ENCODE measurements at places on chromosomes 3 and 15.
A peak's percentile ranks its signal among the peaks of the same experiment; 100 is the strongest.

DNA sequence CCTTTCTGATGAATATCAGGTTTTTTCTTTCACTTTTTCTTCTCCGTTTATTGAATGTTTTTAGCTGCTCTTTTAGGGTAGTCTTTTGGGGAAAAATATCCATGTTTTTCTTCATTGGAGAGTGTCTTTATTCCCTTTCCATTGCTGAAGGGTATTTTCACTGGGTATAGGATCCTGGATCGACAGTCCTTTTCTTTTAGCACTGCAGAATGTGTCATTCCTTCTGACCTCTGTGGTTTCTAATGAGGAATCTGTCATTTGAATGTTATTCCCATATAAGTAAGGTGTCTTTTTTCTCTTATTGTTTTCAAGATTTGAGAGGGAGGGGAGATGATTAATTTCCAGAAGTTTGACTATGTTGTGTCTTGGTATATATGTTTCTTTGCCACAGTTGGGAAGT lies 96.8 kb downstream of the BBX start:
- no peak for DNase-seq

- no peak for DNase-seq
These were observed 162.9 kb upstream of the PDZRN3 start for GRCh38 chr3:73787620-73788019.

DNA sequence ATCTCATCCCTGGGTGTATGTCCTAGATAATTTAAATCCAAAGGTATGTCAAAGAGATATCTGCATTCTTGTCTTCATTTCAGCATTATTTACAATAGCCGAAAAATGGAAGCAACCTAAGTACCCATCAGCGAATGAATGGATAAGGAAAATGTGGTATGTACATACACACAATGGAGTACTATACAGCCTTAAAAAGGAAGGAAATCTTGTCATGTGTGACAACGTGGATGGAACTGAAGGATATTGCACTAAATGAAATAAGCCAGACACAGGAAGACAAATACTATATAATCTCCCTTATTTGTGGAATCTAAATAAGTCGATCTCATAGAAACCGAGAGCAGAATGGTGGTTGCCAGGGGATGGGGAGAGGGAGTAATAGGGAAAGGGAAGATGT lies 16.8 kb upstream of the MGLL start:
- DNase-seq = no peak

DNA sequence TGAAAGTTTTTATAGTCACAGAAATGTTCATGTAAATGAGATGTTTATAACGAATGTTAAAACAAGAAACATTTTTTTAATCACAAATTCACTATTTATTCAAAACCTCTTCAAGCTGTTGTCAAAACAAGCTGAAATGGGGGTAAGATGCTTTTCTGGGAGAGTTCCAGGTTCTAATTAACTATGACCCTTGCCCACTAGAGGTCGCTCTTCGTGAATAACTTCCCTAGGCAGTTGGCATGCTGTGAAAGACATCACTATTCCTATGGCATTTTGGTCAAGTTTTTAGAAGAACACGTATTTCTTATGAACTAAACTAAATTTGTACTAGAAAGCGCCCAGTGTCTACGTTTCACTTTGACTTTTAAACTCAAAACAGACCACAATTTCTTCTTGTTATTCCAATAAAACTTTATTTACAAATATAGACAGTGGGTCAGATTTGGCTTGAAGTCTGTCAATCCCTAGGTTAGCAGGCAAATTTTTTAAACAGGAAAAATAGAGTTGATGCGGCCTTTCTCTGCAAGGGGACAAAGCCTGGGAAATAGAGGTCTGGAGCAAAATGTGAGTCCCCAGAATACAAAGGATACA lies 62.8 kb upstream of the CMTM8 start:
- DNase-seq = peak; percentile 60

DNA sequence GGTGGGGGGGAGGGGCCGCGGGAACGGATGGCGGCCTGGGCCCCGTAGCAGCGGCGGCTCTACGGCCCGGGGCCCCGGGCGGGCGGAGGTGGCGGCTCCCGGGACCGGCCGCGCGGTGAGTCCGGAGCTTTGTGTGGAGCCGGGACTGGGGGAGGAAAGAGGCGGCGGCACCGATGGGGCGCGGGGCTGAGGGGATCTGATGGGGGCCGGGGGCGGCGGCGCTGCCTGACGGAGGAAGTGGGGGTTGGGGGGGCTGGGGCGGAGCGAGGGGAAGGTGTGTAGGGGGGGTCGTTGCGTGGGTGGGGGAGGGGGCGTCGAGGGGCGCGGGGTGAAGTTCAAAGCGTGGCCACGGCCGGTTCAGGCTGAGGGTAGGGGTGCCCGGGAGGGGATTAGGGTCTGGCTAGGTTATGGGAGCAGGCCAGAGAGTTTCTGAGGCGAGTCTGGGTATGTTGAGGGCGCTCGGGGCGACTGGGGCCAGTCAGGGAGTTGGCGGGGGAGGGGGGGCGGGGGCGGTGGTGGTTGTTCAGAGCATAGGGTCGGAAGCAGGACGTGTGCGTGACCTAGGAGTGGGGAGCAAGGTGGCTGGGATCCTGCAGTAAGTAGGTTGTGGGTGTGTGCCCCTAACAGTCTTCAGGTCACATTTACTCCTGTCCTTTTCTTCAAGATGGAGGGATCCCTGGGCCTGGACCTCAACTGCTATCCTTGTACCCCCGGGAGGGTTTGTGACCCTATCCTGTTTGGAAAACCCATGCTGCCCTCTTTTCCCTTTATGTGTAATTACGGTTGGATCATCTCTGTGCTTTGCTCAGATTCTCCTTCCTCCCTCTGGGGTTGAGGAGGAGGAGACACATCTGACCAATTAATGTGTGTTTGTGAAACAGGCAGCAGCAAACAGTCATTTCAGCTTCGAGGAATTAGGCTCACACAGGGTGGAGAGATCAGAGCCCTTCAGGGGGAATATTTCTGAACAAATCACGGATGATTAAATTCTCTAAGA lies 644 bp downstream of the ZNF609 start:
- DNase-seq = peak; percentile 32

DNA sequence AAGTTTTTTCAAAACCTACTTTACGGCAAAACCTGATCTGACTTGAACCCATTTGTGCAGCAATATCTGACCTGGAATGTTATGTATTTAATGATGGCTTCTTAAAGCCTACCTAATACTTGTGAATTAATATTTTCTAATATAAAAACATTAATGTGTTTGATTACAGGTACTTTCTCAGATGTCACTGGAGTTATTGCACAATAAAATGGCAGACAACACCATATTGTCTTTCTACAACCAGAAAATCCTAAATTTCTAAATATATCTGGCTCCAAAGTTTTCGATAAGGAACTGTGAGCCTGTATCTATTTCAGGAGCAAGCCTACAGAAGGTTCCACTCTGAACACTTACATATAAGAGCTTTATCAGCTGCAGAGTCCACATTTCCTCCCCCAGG lies 184.5 kb downstream of the ATP8B4 start:
- no peak for DNase-seq

DNA sequence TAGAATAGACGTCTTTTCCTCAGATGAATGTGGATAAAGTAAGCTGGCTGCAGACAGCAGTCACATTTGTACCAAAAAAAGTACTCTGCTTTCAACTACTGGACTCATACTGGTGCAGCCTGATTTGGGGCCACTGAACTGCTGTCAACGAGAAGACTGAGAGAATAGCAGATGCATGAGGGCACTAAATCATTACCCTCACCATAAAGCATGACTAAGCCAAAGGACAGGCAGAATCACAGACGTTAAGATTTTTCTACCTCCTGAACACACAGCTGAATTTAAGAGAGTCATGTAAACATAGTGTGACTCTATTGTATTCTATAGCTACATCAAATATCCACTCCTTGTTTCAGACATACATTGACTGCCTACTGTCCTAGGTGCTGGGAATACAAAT lies 67.8 kb upstream of the CDAN1 start:
- DNase-seq = no peak

DNA sequence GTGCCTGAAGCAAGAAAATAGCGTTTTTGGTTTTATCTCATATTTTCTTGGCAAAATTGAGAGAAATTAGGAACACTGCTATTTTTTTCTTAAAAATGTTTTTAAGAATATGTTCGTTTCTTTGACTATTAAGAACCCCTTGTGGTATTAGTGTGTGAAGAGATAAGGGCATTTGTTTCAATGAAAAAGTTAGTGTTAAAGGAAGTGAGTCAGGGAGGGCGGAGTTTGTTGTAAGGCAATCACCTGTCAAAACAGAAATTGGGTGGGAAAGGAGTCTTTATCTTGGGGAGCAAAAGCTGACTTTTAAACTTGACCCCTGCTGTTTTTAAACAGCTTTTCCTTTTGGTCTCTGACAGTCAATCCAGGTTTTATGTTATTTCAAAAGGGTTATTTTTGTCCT lies 4.2 kb downstream of the RAP2B start:
- DNase-seq = no peak

DNA sequence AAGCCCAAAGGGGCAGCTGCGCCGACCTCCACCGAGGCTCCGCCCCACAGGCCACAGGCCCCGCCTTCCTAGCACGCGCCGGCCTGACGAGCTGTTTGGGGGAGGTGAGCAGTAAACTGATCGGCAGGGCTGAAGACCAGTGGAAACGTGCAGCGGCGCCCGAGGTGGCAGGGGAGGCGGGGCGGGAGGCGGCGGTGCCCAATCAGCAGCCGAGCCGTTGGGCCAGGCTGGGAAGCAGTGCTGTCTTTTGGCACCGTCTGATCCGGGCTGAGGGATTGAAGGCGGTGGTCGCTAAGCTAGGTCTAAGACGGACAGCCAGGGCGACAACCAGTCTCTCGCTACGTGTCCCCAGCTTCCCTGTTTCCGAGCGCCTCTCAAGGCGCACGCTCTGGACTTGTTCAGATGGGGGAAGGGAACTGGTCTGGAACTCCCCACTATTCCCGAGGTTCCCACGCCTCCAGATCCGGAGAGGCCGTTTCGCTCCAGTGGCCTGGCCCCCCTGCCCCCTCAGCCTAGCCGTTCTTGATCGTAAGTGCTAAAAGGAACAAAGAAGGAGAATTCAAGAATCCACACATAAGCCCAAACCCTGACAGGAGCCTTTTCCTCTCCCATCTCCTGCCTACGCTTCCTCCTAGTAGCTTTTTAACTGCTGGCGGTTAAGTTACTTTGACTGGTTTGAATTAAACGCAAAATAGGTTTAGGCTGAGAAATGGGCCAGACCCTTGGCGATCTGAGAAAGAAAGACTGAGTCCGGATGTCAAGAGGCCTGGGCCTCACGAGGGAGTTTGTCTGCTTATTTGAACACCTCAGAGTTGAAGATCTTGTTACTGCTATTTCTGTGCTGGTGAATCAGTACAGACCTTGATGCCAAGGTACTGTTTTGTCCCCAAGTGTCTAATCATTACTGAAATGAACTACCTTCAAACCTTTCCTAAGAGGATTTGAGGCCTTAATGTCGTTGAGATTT lies at the start of gene FMN1:
Gene FMN1 (minus strand): TSS at position 11 of the 967 bp plus-strand sequence. CDS start 39,800 bp downstream, outside the sequence.
- peak; percentile 90 for DNase-seq

- DNase-seq = no peak
These were observed 188.8 kb downstream of the ZNF385D start for GRCh38 chr3:21562243-21562642.

- DNase-seq = peak; percentile 36
These were observed 769 bp downstream of the C2CD4A start for GRCh38 chr15:62067448-62068044.

Measured in NCI-H345 (cell line).